ENCODE measurements at places on chromosomes 7 and 10.

GRCh38 chr7:112271162-112271561, 64.7 kb downstream of the ZNF277 start:
- no peak for DNase-seq

DNA sequence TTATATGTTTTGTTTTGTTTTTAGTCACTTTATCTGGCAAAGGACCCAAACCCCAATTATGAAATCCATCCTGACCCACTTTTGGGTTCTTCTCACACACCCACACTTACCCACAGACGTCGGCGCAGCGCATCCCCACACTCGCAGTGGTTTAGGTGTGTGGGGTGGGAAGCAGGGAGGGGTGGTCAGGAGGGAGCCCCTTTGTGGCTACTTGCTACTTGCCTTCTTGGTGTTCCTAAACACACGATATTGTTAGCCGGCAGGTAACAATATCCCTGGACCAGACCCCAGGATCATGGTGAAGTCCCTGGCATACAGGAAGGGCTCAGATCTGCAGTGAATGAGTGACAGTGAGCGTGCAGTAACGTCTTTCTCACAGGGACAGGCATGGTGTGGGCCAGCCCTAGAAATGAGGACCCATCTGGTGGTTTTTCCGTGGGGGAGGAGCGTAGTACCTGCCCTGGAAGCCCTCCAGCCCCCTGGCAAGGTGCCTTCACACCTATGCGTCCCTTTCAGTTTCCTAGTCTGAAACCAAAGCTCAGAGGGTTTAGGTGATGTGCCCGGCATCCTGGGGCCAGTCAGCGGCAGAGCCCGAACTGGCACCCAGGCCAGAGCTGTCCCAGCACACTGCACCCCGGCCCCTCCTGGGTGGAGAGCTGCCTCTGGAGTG, 4.4 kb downstream of the SPOCK2 start:
- no peak for DNase-seq

DNA sequence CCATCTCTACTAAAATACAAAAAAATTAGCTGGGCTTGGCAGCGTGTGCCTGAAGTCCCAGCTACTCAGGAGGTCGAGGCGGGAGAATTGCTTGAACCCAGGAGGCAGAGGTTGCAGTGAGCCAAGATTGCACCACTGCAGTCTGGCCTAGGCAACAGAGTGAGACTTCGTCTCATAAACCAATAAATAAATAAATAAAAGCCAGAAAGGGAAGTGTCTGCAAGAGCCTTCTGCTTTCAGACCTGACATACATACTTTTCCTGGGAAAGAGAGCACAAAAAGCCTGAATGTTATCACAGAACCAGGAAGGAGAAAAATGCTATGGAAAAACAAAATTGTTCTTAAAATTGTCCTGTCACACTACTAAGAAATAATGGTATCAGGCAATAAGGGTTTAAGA, 4.1 kb upstream of the KIF5B start:
- no peak for DNase-seq

GRCh38 chr7:102169651-102170392, 116.8 kb upstream of the SH2B2 start:
- no peak for DNase-seq

DNA sequence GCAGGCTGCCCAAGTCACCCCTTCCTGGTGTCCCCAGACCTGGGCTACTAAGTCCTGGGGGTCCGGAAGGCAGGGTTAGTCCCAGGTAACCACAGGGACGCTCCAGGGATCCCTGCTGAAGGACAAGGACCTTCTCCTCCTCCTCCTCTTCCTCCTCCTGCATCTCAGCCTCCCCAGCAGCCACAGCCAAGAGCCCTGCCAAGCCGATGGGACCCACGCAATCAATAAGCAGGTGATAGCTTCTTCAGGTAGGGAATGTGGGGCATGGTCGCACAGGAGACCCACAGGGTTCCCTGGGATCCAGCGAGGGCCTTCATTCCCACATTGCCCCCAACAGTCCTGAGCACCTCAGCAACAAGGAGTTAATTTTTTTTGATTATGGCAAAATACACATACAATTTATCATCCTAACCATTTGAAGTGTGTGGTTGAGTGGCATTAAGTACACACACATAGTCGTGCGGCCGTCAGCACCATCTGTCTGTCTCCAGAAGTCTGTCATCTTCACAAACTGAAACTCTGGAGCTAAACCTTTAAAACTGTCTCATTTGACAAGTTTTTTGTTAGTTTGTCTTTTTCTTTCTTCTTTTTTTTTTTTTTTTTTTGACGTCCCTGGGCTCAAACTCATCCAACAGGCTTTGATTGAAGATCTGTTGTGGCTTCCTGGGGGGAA, 12.1 kb downstream of the CRYGN start:
- no peak for DNase-seq

DNA sequence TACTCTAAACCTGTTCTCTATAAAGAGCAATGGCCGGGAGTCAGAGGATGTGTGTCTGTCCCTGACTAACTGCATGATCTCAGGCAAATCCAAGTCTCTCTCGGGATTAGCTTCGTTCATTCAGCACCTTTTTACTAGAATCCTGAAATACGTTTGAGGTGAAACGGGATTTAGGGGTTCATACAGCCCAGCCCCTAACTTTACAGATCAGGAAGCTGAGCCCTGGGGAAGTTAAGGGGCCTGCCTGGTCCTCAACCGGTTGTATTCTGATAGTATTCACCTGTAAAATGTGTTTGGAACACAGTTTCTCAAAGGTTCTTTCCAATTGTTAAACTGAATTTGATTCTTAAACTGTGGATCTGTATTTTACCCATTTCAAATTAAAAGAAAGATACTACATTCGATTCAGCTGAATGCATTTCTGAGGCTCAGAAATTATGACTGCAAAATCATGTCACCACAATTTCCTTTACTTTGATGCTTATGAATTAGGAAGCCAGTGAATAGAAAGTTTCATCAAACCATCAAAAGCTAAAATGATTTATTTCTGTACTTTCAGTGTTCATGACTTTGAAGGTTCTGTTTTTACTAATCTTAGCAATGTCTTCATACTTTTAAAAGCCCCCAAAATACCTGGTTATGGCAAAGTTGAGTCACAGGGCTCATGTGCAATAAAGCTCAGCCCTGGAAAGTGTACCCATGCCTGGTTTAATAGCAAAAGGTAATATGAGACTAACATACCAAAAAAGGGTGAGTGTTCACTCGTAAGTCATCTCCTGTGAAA, 28.9 kb upstream of the EZH2 start:
- DNase-seq: no peak

GRCh38 chr7:143305423-143306070, 10.4 kb upstream of the CLCN1 start:
- DNase-seq: no peak

DNA sequence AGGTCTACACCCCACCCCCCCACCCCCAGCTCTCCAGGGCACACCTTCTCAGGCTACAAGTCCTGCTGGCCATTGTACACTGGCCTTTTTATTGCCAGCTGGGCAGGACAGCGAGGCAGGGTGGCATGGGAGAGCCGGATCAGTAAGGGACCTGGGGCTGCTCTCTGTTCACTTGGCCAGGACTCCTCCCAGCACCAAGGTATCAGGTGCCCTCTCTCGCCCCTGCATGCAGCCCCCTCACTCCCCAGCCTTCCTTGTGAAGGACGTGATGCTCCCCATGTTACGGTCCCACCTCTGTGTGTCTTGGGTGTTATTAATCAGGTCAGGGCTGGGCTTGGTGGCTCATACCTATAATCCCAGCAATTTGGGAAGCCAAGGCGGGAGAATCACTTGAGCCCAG, 26.3 kb downstream of the PODXL start:
- DNase-seq: no peak

DNA sequence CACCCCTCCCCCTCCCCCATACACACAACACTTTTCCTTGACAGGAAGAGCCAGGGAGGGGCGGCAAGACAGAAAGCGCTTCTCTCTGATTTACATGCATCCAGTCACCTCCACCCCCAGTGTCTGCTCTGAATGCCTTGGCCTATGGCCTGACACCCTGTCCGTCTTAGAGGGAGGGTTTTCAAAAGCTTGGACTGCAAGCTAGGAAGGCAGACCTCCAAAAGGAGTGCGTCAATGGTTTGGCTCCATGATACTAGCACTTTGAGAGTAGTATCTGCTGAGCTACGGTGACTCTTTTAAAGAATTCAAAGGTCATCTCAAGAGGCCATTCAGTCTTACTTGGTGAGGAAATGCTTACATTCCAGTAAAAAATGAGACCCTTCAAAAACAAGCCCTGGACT, 20.3 kb upstream of the PAX2 start:
- no peak for DNase-seq

GRCh38 chr10:1978584-1978983, 241.3 kb upstream of the ADARB2 start:
- DNase-seq: no peak

GRCh38 chr10:3496138-3496537, 288.9 kb downstream of the KLF6 start:
- no peak for DNase-seq

DNA sequence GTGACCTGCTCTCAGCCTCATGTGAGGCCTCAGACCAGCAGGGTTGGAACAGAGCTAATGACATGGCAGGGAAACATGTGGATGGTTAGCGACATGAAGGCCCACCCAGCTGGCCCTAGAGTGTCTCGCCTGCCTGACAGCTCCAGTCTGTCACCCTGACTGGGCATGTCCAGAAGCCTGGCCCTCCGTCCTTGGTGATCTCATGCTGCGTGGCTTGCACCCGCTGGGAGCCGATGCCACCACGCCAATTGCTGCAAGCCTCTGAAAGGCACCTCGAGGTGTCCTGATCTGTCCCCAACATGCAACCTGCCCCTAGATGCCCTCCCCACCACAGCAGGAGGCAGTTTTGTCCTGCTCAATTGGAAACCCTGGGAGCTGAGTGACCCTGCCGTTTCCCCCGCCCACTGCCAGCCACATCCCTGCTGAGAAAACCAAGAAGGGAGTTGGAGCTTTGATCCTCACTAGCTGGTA, 27.8 kb upstream of the RET start:
- DNase-seq: no peak

DNA sequence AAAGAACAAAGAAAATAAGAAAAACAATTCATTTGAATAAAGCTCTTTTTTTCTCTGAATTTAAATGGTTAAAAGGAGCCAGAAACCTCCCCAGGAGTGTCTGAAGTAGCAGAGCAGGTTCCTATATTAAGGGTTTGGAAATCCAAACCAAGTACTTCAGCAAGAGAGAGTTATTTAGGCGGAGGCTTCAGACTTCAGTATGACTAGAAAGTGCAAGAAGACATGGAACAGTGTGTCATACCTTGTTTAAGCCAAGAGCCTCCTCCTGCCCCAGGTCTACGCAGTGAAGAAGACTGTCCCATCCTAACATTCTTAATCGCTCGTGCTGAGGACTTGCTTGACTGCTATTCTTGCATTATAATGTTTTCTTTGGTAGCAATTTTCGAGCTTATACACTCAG, 51.3 kb downstream of the ODAD2 start:
- no peak for DNase-seq

- no peak for DNase-seq
These were observed 74.8 kb downstream of the NSUN6 start for GRCh38 chr10:18576586-18576985.

DNA sequence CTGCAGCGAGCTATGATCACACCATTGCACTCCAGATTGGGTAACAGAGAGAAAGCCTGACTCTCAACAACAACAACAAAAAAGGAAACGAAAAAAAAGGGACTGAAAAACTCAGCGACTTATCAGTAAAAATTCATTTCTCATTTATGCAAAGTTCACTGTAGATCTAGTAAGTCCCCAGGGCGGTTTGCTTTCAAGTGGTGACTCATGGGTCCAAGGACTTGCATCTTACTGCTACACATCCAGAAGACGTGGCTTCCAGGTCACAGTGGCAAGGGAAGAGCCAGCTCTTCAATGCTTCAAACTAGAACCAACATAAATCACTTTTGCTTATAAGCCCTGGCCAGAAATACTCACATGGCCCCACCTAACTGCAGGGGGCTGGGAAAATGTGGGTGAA, 178.3 kb upstream of the AUTS2 start:
- no peak for DNase-seq

GRCh38 chr7:2490181-2490651, 14.0 kb upstream of the GRIFIN start:
- no peak for DNase-seq

DNA sequence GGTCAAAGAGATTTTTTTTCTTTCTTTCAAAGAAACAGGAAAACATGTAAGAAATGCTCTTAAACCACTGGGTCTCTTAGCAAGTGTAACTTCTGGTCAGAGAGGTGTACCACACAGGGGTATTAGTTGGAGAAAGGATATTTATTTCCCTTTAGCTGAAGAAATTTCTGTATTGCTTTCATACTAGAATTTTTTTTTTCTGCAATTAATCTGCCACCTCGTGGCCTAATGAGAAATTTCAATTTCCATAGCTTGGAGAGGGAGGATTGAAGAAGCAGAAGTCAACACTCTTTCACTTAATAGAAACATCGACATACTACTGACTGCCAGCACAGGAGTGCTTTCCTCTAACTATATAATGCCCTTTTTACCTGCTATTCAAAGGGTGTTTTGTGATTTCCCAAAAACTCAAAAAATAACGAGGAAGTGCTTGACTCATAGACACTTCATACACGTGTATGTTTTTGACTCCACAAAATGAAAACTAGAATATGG, 177.6 kb upstream of the NAMPT start:
- no peak for DNase-seq

GRCh38 chr7:108203537-108203936, 73.4 kb upstream of the LAMB4 start:
- no peak for DNase-seq

GRCh38 chr7:2853147-2853546, 9.0 kb upstream of the GNA12 start:
- no peak for DNase-seq

- no peak for DNase-seq
These were observed 41.0 kb upstream of the AMPH start for GRCh38 chr7:38671911-38672905.

DNA sequence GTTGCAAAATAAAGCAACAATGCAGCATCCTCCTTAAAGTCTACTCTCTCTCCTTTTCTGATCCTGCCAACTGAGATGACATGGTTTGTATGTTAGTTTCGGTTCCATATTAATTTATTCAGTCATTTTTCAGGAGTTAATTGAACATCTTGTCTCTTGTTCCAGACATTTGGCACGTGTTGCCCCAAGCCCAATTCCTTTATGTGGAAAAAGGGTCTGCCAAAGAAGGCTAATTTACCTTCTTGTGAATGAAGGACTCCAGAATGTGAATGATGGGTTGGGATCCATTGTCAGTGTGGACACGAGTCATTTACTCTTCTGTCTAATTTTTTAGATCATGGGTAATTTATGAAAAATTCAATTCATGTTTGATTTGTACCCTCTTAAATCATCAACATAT, 350.9 kb upstream of the LRGUK start:
- no peak for DNase-seq

- no peak for DNase-seq
These were observed 6.9 kb upstream of the LRMDA start for GRCh38 chr10:75424571-75424970.

- no peak for DNase-seq
These were observed 1.9 kb downstream of the COX15 start for GRCh38 chr10:99730026-99730425.

DNA sequence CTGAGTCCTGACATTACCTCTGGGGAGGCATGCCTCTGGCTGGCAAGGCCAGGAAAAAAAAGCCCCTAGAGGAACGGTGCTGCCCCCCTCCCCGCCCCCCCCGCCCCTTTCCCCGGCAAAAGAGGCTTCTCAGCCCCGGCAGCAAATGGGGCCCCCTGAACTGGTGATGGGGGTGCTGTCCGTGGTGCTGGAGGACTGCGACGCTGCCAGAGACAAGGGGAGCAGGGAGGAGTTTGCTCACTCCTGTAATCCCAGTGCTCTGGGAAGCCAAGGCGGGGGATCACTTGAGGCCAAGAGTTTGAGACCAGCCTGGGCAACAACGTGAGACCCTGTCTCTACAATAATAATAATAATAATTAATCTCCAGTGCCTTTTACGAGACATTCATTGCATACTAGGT, 23.7 kb downstream of the SRRM3 start:
- DNase-seq: no peak

- DNase-seq: no peak
These were observed 225.3 kb upstream of the INHBA start for GRCh38 chr7:41928166-41928565.

Data from nucleus accumbens (tissue), 56 donors.